ENCODE measurements at places on chromosomes 11 and 22.

GRCh38 chr11:83727251-83727650 is 441.1 kb upstream of the CCDC90B start:
- DNase-seq, result no peak

DNA sequence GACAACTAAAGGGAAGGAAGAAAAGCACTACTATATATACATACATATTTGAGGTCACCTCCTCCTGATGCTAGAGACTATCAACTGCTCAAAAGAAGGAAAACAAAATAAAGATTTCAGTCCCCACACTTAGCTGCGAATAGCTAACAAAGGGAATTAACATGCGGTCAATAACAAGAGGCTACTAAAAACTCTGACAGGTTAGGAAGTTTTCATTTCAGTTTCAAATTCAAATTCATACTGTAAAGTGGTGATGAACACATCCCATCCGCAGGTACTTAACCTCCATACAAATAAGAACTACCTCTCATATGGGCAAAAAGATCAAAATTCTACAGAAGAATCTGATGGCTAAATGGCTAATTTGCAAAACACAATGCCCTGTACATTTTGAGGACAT is 2.6 kb downstream of the NAP1L4 start:
- DNase-seq, result no peak

DNA sequence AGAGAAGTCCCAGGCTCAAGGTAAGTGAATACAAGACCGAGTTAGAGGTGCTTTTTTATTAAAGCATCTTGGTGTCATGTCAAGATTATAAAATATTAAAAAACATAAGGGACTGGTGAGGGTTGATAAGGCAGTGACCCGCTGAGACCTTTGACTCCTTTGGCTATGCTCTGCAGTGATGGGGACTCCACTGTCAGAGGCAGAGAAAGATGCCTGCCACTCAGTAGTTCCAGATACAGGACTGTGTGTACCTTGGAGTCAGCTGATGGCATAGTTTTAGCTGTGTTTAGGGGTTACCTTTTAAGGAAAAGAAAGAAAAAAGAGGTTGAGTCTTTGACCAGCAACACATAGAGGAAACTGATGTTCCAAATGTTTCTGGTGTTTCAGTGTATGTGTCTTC is 40.8 kb downstream of the SHISA8 start:
- no peak for DNase-seq

GRCh38 chr11:94652735-94653284 is 85.6 kb downstream of the PIWIL4 start:
- DNase-seq, result no peak

GRCh38 chr11:101346591-101346990 is 217.0 kb upstream of the PGR start:
- no peak for DNase-seq

Measured in prostate gland (tissue), 2 donors.